ENCODE measurements at places on chromosomes 7 and 10.
A peak's percentile ranks its signal among the peaks of the same experiment; 100 is the strongest.

DNA sequence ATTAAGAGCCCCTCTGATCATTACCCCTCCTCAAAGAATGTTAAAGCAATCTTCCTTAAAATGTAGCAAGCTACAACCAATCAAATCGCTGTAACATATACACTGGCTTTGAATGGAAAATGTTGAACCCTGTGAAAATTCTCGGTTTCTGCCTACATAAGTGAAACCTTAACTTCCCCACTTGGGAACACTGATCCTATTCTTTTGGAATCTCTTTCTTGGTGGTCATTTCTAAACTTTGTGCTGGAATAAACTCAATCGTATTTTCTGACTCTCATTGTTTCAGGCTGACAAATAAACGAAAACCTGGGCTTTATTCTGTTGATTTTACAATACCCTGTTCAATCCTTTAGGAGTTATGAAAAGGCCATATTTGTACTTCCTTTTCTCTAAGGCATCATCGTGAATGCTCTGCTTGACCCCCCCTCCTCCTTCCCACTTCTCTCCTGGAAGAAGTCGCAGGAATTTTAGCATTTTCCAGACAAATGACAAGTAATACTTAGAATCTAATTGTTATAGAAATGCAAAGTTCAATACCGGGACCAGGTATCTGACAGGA, 155.1 kb upstream of the FAM13C start:
- DNase-seq = no peak

DNA sequence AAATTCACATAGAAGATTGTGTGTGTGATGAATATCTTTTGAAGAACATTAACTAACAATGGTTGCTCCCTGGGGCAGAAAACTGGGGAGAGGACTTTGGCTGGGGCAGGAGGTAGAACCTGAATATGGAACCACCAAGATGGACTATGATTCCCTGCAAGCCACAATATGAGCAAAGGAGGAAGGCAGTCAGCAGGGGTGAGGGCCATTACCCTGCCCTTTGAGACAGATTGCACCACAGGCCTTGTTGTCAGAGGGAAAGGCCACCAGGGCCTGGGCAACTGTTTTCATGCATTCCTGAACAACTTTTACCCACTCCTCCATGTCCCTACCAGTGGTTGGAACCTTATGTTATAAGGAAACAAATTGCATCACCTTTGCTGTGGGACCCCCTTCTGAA, 670.1 kb upstream of the POM121L12 start:
- DNase-seq = no peak

DNA sequence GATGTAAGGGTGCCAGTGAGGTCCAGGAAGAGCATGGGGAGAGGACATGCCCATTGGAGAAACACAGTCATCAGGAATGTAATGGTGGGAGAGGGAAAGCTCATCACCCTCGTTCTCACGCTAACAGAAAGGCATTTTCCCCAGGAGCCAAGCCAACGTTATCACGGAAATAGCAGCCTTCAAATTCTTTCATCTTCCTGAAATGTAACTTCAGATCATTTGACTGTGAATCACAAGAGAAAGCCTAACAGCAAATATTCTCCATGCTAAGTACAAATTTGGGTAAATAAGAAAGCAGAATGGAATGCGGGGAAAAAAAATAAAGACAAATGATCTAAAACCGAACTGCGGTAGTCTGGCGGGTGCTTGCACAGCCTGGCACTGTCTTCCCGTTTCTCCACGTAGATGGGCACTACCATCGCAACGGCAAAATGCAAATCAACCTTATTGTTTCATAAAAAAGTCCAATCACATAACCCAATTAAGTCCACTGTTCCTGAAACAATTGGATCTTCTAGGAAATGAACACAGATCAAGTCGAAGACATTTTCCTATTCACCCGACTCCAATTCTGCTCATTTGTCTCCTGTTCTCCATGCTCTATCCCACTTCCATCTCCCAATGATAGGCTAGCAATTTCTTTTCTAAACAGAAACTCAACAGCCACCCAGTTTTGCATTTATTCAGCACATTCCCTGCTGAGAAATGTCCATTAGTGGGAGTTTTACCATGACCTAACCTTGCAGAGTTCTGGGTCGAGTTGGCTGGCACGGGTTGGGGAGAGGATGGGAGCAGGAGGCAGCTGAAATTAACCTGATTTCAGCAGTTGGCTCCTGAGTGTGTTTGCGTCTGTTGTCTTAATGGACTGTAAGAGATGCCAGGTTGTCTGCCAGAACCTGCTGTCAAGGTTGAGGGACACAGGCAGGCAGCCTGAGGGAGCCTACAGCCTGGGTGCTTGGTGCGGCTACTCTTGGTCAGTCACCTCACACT, 74.6 kb upstream of the FRMD4A start:
- no peak for DNase-seq

DNA sequence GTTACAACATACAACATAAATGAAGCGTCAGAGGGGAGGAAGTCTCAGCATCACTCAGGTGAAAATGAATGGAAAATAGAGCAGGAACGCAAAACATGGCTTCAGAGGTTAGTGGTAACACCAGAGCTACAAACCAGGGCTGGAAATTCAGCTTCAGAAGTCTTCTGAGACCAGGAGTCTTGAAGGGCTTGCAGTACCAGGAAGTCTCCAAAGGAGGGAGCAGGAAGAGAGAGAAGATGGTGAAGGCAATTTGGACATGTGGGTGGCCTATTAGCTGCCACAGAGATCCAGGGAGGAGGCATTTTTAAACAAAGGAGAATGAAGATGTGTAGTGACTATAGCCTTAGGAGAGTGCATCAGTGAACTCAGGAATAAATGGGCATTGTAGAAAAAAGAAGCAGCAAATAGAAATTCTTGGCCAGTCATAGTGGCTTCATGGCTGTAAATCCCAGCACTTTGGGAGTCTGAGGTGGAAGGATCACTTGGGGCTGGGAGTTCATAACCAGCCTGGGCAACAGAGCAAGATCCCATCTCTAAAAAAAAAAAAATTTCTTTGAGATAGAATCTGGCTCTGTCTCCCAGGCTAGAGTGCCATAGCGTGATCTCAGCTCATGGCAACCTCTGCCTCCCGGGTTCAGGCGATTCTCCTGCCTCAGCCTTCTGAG, 9.3 kb upstream of the TET1 start:
- no peak for DNase-seq

DNA sequence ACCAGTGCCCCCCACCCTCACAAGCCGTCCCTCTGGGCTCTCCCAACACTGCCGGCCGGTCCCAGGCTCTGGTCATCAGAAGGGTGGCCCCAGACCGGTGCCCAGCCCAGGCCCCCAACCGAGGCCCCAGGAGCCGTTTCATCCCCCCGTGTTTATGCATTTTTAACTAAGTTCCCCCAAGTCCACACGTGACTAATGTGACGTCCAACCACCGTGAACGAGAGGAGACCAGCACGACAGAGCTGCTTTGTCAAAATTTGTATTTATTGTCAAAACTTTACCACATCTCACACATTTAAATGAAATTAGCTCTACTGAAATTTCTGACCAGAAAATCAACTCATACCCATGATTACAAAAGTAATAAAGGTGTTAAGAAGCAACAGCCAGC, 8.6 kb downstream of the VENTX start:
- DNase-seq = no peak

DNA sequence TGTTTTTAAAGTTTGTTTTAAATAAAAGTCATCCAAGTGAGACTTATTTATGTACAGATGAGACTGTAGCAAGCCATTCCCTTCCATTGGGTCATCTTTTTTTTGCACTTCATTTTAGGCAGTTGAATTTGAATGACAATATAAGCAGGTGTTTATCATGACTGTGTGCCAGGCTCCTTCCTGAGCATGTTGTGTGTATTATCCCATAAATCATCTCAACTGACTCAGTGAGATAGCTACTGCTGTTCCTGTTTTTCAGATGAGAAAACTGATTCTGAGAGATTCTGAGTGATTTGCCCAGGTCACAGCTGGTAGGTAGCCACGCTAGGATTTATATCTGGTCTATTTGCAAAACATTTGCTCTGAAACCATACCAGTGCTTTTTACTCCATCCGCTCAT, 11.7 kb downstream of the TMEM254 start:
- peak; percentile 80 for DNase-seq

DNA sequence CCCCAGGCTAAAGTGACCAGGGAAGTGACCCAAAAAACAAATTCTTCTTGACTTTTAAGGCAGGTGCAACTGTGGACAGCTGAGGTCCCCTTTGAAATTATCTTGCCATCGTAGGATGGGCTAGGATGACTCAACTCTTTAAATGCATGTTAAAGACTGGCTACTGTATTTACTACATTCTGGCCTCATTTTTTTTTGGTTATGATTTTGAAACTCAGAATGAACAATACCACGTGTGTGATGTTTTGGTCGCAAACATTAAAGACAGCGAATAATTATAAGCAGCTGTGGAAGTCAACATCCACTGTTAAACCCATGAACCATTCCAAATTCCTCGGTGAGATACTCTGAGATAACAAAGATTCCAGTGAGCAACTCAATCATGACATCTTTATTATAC, 1.2 kb upstream of the SLC13A4 start:
- no peak for DNase-seq

GRCh38 chr10:28125701-28126100, 126.8 kb upstream of the ODAD2 start:
- DNase-seq = no peak

DNA sequence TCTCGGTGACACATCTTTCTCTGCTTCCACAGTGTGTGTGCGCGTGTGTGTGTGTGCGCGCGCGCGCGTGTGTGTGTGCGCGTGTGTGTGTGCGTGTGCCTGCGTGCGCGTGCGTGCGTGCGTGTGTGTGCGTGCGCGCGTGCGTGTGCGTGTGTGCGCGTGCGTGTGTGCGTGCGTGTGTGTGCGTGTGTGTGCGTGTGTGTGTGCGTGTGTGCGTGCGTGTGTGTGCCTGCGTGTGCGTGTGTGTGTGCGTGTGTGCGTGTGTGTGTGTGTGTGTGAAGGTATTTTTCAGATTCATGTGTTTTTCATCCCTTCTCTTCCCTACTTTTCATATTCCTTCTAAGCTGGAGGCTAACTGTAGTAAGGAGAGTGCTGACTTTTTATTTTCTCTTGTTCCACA, 148.4 kb downstream of the CREB5 start:
- DNase-seq = no peak

GRCh38 chr10:118394301-118395200, 52.4 kb upstream of the FAM204A start:
- no peak for DNase-seq

DNA sequence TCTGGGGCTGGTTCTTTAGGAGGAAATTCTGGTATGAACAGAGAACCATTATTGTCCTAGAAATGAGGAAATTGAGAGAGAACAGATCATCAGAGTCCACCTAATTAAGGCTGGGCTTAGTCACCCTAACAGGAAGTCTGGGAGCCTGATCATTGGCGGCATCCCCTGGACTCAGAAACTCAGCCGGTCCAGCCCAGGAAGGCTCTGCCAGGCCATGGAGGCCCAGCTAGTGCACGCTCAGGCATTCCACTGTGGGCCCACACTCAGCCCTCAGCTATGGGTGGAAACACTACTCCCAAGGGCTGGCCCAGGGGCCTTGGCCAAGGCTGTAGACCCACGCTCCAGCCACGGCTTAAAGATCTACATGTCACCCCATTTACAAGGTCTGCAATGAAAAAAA, 109.2 kb downstream of the PTPN20 start:
- no peak for DNase-seq

DNA sequence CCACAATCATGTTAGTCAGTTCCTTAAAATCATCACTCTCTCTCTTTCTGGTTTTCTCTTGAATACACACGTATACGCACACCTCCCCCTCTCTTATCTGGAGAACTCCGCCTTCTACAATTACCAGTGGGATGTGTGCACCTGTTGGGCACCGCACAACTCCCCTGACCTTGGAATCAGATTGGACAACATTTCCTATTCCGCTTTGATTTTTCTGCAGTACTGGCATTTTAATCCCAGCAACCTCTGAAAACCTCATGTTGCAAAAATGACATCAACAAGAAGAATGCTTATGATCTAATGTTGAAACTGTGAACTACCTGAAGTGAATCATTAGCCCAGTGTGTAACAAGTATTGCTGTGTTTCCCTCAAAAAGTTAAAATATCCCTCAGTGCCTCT, 109.6 kb downstream of the KIAA1217 start:
- DNase-seq = no peak
